Heart left ventricle (tissue), 16 donors: ENCODE measurements at places on chromosomes 11 and 22.

- DNase-seq: peak; percentile 75
Observed at GRCh38 chr22:37627545-37627944, 11.9 kb upstream of the SH3BP1 start.

GRCh38 chr11:134118006-134118405 is 49.1 kb downstream of the JAM3 start:
- DNase-seq: no peak

DNA sequence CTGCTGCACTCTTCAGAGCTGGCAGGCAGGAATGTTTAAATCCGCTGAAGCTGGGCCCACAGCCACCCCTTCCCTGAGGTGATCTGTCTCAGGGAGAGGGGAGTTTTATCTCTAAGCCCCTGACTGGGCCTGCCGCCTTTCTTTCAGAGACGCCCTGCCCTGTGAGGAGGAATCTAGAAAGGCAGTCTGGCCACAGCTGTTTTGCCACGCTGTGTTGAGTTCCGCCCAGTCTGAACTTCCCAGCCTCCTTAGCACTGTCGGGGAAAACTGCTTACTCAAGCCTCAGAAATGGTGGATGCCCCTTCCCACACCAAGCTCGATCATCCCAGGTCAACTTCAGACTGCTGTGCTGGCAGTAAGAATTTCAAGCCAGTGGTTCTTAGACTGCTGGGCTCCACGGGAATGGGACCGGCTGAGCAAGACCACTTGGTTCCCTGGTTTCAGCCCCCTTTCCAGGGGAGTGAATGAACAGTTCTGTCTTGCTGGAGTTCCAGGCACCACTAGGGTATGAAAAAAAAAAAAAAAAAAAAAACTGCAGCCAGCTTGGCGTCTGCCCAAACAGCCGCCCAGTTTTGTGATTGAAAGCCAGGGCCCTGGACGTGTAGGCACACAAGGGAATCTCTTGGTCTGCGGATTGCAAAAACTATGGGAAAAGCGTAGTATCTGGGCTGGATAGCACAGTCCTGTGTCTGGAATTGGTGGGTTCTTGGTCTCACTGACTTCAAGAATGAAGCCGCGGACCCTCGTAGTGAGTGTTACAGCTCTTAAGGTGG is 127.4 kb downstream of the SPON1 start:
- peak; percentile 66 for DNase-seq

- no peak for DNase-seq
Observed at GRCh38 chr11:102643941-102644340, 18.8 kb upstream of the MMP20 start.

DNA sequence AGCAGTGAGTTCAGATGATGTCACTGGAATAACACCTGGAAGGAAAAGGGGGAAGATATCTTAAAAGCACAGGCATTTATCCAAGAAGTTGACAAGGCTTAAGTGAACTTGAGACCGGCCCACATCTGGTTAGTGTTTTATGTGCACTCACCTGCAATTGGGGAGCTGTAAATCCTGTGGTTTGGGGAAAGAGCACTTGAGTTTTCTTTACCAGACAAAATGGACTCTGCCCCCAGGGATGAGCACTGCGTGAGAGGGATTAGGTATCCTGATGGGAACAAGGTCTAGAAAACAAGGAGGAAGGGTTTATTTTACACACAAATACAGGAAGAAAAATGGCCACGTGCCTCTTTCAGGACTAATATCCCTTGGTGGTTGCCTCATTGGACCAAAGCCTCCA is 15.2 kb downstream of the E2F8 start:
- no peak for DNase-seq

DNA sequence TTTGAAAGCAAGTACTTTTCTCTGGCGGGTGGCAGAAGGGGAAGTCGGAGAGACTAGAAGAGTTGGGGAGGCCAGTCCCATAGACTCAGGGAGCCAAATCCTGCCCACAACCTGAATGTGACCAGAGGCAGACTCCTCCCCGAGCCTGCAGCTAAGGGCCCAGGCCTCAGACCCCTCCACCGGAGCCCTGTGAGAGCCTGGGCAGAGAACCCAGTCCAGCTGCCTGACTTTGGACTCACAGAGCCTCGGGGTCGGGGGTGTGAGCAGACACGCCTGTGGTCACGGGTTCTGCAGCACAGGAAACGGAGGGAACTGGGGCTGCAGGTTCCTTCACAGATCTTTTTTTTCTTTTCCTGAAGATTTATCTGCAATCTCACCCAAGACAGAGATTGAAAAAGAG is 312.3 kb downstream of the CTTN start:
- no peak for DNase-seq
